Cardiac fibroblast (primary cell): ENCODE measurements at places on chromosomes 6 and 20.

GRCh38 chr6:14690120-14691056 lies 555.5 kb upstream of the JARID2 start:
- DNase-seq = no peak

DNA sequence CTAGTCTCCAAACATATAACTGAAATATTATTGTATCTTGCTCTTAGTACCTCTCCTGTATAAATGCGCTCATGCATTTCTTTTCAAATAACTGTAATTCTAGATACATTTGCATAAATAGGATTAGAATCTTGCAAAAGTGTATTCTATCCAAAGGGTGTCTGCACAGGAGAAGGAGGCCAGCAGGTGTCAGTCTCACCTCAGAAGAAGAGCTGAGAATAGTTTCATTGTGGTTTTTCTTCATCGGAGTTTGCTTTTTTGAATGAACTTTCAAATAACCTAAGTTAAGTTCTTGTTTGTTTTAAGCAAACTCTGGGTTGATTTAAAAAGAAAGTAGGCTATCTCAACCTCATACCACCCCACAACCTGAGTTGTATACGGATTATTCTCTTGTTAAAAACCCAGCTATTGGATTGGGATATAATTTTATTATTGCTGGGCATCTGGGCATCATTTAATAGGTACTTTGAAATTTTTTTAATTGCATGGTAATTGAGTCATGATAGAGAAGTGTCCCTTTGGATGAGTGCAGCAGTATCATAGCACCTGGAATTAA lies 125.0 kb upstream of the MLIP start:
- DNase-seq = peak; percentile 83

DNA sequence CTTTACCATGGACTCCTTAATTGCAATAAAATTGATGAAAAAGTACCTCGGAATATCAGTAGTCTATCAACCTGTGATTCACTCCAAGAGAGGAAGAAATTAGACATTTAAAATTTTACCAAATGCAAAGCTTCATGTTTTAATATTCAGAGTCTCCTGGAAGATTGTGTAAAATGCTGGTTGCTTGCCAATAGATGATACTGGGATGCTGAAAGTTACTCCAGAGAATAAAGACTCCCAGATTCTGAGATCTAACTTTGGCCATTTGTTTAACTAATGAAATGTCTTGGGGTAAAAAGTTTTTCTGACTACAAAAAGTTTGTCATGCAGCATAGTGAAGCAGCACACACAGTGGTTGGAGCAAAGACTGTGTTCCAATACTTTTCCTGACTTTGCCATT lies 176.7 kb upstream of the RSPO3 start:
- no peak for DNase-seq

GRCh38 chr6:10791673-10792072 lies 44.1 kb downstream of the TMEM14B start:
- DNase-seq = no peak

DNA sequence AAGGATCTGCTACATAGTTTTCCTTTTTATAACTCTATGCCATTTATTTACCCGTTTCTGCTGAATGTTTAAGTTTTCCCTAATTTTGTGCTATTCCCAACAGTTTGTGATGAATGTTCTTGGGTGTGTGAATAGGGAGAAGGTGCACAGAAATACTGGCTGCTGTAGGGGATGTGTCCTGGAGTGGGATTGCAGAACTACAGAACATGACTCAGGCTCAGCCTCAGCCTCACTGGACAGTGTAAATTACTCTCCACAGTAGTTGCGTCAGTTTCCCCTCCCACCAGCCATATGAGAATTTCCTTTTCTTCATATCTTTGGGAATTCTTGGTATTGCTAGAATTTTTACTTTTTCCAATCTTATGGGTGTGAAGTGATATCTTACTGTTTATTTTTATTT lies 57.0 kb downstream of the SLX4IP start:
- DNase-seq = peak; percentile 60

DNA sequence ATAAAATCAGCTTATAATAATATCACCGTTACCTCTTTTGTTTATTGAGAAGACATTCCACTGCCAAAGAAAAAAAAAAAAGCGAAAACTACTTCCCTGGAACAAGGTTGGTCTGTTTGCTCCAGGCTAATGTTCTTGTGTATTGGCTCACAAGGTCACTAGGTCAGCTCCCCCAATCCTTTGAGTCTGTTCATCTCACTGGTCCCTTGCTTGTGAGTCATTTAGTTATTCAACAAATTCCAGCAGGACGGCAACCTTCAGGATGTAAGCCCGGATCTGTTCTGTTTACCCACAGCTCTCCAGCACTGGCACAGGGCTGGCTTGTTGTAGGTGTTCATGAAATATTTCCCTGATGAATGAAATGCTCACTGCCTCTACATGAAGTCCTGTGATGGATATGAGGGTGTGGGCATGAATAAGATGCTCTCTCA lies 3.3 kb downstream of the ARHGAP40 start:
- peak; percentile 47 for DNase-seq

GRCh38 chr20:8587810-8588209 lies 455.7 kb downstream of the PLCB1 start:
- DNase-seq = no peak

GRCh38 chr6:22940581-22941290 lies 371.4 kb downstream of the HDGFL1 start:
- peak; percentile 10 for DNase-seq

DNA sequence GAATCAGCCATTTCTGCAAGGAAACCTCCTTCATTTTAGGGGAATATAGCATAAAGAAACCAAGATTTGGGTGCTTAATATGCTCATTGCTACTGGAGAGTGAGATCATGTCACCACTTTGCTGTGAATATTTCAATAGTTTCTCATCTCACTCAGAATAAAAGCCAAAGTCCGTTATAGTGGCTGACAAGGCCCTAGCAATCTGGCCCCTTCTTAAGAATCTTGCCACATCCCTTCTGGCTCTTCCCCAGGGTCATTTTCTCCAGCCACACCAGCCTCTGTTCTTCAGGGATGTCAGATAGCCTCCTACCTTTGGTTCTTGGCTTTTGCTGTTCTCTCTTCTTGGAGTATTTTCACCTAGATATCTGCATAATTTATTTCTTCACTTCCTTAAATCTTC lies 24.8 kb upstream of the MLIP start:
- DNase-seq = no peak

GRCh38 chr6:151140767-151141166 lies 99.0 kb upstream of the AKAP12 start:
- no peak for DNase-seq
